Mesenchymal stem cell (in vitro differentiated cells and primary cell): ENCODE measurements at places on chromosomes 12 and 14.

GRCh38 chr12:118274066-118274465, 98.6 kb downstream of the TAOK3 start:
- H3K36me3 ChIP-seq: no peaks in the 10 kb centered on the region
- no peak overlapping the region for H3K4me3 ChIP-seq
- DNase-seq: no peak
- no peaks in the 10 kb centered on the region for H3K4me1 ChIP-seq
- no peaks in the 10 kb centered on the region for H3K27me3 ChIP-seq

DNA sequence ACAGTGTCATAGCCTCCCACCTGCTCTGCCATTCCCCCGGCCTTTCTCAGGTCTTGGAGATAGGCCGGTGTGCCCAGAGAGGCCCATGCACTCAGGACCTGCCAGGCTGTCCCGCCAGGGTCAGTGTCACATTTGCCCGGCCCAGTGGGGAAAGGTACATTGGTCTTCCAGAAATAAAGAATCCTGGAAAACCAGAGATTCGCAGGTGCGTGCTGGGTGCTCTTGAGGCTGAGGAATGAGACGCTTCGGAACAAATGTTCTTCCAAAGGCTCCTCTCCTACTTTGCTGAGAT, 205.8 kb upstream of the RTL1 start:
- DNase-seq: no peak
- H3K4me3 ChIP-seq: no peak overlapping the region
- no peak overlapping the region for H3K27ac ChIP-seq
- peaks cover 1% of the 10 kb centered on the region for H3K4me1 ChIP-seq

GRCh38 chr14:21486640-21487087, 9.7 kb downstream of the TOX4 start:
- H3K27ac ChIP-seq: peak overlapping the region; percentile 17
- H3K27me3 ChIP-seq: no peaks in the 10 kb centered on the region
- H3K4me1 ChIP-seq: peaks cover 3% of the 10 kb centered on the region
- H3K4me3 ChIP-seq: no peak overlapping the region
- DNase-seq: peak; percentile 66

GRCh38 chr12:78580296-78580695, 284.3 kb upstream of the SYT1 start:
- no peaks in the 10 kb centered on the region for H3K27me3 ChIP-seq
- H3K36me3 ChIP-seq: no peaks in the 10 kb centered on the region
- H3K4me3 ChIP-seq: no peak overlapping the region
- no peak overlapping the region for H3K27ac ChIP-seq
- no peaks in the 10 kb centered on the region for H3K4me1 ChIP-seq
- no peak for DNase-seq

- no peak overlapping the region for H3K27ac ChIP-seq
- H3K4me3 ChIP-seq: no peak overlapping the region
- peaks cover 3% of the 10 kb centered on the region for H3K4me1 ChIP-seq
- H3K36me3 ChIP-seq: no peaks in the 10 kb centered on the region
- peaks cover 41% of the 10 kb centered on the region for H3K27me3 ChIP-seq
- DNase-seq: no peak
Observed at GRCh38 chr14:93891756-93892504, 35.2 kb upstream of the FAM181A start.
